ENCODE measurements at places on chromosomes 3 and 15. TPM values are rescaled to one million over a fixed set of nuclear protein-coding genes. Genes with fewer than 3 reads are reported as not detected.

DNA sequence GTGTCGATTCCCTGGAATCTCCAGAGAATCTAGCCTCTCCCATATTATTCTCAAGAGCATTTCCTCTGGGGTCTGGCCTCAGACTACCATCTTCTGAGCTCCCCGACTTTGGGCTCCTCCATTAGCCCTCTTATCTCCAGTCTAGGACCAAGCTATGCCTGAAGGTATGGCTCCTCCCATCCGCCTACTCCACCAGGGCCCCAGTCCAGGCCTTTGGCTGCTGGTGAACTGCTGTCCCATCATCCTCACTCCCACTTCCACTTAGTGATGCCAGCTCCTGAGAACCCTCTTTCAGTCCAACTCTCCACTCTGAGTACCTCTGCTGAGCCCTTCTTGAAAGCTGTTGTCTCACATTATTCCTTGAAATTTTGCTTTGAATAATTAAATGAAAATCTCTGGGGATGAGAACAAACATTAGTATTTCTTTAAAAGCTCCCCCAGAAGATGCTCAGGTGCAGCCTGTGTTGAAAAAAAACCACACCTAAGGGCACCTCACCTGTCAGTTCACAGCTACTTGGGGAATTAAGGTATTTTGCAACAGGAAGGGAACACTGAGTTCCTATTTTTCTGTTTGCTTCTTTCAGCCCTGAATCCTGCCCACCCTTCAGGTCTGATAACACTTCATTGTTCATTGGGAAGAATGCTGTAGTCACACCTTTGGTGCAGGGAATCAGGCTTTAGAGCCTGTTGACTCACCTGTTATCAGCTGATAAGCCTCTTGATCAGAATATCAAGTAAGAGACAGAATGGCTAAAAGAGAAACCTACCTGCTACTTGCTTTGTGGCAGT, 9.5 kb downstream of the CLDN18 start:
- DNase-seq = no peak

GRCh38 chr15:86162641-86163040, 83.0 kb downstream of the AGBL1 start:
- DNase-seq = no peak

GRCh38 chr3:133754455-133754854, 8.3 kb downstream of the TF start:
- DNase-seq = no peak

DNA sequence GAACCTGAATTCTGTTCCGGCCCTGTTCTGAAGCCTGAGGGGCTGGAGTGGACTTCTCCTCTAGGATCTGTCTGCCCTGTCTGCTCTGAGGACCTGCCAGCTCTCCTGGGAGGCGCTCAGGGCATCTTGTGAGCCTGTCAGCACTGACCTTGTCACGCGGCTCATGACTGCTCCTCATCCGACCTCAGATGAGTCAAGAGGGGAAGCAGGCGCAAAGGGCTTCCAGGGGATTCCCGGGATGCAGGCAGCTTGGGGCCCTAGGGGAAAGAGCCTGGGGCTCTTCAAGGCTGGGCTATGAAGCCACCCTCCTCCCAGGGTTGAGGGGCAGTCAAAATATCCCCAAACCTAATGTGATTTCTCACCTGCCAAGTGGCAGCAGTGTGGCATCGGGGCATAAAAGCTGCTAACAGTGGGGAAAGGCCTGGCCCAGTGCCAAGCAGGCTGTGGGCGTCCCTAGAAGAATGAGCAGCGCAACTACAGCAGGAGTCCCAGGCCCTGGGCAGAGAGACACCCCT, 27.6 kb upstream of the ANKDD1A start:
- peak; percentile 76 for DNase-seq

GRCh38 chr3:14461006-14461747, 58.8 kb downstream of the SLC6A6 start:
- DNase-seq = no peak

DNA sequence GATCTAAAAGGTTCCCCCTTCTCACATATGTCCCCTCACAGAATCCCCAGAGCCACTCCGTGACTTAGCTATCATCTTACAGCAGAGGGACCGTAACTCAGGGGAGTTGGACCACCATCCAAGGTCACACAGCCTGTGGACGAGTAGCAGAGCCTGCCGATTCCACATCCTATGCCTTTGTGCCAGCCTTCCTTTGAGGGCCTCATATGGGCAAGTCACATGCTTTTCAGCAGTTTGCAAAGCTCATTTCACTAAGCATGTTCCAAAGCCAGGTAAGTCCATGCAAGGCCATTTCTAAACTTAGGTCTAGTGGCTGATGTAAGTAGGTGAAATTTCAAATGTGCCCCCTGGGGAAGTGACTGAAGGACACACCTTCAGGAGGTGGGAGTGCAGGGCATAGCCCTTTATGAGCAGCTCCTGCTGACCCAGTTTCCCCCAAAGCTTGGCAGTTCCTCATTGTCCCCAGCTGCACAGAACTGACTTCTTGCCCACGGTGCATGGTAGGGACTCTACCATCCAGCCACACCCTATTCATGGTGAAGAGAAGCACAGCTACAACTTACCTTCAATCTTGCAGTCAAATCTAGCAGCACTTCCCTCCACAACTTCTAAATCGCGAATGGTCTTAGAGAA, 33.3 kb upstream of the HACD2 start:
- no peak for DNase-seq

- no peak for DNase-seq
Observed at GRCh38 chr15:54841701-54842305, 354.9 kb downstream of the RSL24D1 start.

- no peak for DNase-seq
Observed at GRCh38 chr3:144312702-144313101, 341.1 kb downstream of the DIPK2A start.

- no peak for DNase-seq
Observed at GRCh38 chr15:41669701-41670100, 9.5 kb downstream of the MGA start.

DNA sequence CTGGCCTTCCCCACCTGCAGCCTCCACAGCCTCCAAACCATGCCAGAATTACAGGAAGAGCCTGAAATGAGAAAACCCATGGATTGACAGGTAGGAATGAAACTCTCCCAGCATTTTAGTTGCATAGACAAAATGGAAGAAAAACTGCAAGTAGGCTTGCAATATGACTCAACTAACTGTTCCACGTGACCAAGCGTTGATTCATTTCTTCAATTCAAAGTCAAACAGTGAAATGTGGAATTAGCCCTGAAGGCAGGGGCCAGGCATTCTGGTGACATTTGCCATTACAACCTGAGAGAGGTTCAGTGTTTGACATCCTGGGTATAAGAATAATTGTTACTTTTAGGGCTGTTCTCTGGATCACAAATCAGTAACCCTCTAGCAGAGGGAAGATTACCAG, 676.5 kb upstream of the CFAP20DC start:
- no peak for DNase-seq

DNA sequence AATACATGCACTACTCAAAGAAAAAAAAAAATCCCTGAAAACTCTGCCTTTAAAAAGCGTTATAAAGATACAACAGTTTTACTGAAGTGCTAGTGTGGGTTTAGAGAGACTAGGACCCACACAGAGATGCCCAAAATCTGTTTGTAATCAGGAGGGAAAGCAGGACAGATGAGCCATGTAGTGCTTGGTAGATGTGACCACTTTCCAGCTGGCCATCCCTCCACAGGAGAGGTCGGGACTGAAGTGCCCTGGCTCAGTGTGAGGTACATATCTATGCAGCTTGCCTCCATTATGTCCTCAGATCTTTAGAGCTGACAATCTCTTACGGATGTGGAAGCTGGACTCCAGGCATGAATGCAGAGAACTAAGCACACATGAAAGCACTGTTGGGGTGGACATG, 57.5 kb upstream of the NANOGP8 start:
- no peak for DNase-seq

DNA sequence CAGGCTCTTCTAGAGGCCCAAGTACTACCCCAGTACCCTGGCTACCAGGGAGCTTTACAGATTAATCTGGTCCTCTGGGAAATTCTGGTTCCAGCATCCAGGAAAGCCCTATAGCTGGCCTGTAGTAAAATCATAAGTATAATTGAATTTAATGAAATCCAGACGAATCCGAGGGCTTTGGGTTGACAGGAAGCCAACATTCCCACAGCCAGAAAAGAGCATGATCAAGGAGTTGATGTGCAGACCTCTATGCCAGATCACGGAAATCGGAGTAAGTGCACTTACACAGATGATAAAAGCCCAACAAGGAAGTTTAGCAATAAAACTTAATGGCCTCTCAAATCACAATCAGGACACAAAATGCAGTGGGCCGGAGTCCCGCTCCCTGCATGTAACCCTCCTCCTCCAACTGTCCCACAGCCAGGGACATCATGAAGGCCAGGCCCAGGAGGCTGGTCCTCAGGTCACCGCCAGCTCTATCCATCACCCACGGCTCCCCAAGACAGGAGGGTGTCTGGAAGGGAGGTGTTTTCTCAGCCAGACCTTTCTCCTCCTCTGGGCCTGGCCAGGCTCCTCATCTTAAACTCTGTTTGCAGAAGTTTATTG, 62.8 kb upstream of the SEC22A start:
- DNase-seq = no peak

- DNase-seq = no peak
Observed at GRCh38 chr3:34268032-34268709, 469.7 kb downstream of the PDCD6IP start.

DNA sequence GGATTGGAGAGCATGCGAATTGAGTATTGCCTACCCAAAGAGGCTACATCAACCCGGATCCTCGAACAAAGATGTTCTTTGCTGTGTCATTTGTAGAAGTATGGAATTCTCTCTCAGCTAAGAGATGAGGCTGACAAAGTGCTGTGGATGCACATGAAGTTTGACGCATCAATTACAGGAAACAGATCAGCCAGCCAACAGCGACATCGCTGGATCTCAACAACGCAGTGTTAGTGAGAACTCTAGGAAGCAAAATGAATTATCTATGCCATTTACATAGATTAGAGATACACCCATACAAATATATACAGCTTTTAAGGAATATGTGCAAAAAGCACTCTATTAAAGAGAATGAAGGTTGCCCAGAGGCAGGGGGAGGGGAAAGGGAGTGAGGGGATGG, 160.6 kb upstream of the RGMA start:
- DNase-seq = no peak

DNA sequence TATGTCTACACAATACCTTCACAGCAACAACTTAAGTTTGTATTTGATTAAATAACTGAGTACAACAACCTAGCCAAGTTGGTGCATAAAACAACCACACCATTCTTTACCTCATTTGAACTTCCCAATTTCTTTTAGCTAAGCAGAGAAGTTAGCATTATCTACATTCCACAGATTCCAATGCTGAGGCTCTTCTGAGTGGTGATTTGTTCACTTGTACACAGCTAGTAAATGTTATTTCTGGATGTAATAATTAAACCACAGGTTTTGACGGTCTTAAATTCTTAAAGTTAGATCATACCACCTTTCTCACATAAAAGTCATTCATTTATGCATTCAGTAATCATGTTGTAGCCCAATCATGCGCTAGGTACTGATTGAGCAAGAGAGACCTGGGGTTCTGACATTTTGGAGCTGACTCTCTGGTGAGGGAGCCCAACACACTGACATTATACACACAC, 102.5 kb downstream of the SST start:
- DNase-seq = no peak

DNA sequence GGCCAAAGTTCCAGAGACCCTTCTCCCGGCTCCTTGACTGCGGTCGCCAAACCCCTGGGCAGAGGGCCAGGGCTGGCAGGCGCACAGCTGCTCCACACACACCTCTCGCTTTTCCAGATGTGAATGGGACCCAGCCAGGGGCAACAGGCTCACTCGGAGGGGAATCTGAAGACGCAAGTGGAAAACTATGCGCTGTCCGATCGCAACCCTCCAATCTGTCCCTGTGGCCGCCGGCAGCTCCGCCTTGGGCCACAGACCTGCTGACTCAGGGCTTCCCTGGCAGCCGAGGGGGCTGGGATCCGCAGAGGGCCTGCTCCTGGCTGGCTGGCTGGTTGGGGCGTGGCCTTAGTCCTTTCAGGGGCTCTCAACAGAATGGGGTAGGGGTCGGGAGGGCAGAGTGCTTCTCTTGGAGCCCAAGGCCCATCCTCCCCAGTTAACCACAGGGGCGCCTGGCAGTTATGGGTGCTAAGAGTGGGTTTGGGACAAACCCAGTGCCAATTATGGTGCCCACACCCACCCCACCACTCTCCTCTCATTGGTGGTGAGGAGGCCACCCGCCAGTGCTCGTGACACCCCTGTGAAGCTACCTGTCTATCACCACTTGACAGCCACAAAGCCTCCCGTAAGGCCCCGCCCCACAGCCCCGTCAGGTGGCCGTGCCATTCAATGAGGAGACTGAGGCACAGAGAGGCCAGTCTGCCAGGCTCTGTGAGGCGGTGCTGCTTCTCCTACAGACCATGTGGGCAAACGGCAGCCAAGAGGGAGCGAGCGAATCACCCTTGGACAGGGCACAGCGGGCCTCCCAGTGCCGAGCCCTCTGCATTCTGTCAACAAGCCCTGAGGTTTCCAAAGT, 53.8 kb downstream of the IQSEC1 start:
- peak; percentile 70 for DNase-seq

GRCh38 chr15:101240358-101240757, 11.5 kb downstream of the CHSY1 start:
- no peak for DNase-seq

- DNase-seq = no peak
Observed at GRCh38 chr3:130259166-130259874, 86.2 kb upstream of the COL6A5 start.

DNA sequence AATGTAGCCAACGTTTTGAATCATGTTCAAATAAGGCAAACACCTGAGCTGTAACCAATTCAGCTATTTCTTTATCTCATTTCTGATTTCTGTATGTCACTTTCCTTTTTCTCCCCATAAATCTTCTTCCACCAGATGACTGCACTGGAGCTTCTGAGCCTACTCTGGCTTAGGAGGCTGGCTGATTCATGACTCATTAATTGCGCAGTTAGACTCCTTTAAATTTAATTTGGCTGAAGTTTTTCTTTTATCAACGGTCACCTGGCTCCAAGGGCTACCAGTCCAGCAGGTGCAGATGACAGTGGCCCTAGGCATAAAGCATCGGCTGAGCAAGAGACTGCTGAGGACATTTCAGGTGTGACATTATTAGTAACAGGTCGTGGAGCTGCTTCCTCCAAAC, 39.6 kb upstream of the ITGA11 start:
- DNase-seq = no peak

GRCh38 chr3:193593668-193594030, 641 bp downstream of the OPA1 start:
- DNase-seq = no peak

GRCh38 chr3:97910931-97911351, 61.3 kb downstream of the RIOX2 start:
- DNase-seq = peak; percentile 24

The CASR gene
- not detected for total RNA-seq

The MUSTN1 gene
- total RNA-seq = 10.9 TPM

The TUSC7 gene
- not detected for total RNA-seq

The CSTA gene
- total RNA-seq = 1.5 TPM

The SPINK8 gene
- not detected for total RNA-seq

The ROPN1B gene
- total RNA-seq = 3.7 TPM

The SLC51A gene
- total RNA-seq = not detected

The PIGZ gene
- total RNA-seq = 2.8 TPM

Data from left ventricle myocardium superior (tissue), 1 donor.